ENCODE measurements at places on chromosomes 7 and 10.

GRCh38 chr7:71937840-71938371, 474.2 kb downstream of the CALN1 start:
- no peak for DNase-seq

DNA sequence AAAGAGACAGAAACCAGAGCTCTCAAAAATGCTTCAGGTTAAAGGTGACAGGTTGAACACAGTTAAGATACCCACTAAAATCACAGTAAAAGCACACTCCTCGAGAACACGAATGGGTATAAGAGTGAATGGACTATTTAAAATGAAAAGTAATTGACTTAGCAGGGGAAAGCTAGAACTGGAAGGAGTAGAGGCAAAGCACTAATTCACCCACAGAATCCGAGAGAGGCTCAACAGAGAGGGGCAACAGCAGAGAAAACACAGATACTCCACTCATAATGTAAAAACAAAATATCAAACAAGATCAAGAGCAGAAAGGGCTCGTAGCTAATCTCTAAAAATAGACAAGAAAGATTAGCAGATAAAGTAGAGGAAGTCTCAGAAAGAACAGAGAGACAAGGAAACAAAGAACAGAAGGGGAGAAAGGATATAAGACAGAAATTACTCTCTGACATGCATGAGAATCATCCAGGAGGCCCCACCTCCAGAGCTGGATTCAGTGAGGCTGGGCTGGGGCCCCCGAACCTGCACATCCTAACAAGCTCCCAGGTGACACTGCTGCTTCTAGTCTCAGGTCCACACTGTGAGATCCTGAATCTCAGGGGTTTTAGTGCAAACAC, 117.6 kb downstream of the GALNT11 start:
- DNase-seq = peak; percentile 86

DNA sequence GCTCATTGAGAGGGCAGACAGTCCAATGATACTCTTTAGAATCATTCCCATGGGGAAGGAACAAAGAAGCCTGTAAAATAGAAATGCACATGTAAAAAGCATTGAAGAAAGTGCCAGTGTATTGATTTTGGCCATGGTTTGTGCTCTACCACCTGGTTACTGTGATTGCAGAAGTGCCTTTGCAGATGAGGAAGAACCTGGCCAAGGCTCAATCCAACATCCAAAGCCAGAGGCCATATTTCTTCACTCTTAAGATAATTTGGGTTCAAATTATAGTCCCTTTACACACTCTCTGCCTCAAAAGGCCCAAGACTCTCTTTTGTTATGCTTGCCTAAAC, 122.1 kb downstream of the EGFR start:
- DNase-seq = no peak

DNA sequence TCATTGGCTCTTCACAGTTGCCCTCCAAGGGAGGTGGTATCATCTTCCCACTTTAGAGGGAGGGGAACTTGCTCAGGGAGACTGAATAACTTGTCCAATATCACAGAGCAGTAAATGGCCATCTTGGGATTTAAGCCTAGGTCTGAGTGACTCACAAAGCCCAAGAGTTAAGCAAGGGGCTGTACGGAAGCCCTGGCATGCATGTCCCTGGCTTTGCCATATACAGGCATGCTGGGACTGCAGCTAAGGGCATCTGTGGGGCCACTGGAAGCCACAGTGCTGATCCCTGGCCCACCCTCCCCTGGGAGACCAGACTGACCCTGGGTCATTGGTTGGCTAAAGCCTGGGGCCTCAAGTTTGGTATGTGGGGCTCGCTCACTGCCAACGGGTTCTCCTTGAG, 3.1 kb downstream of the VSIR start:
- no peak for DNase-seq

- no peak for DNase-seq
These were observed 430.5 kb upstream of the GALNT17 start for GRCh38 chr7:70701477-70701876.

DNA sequence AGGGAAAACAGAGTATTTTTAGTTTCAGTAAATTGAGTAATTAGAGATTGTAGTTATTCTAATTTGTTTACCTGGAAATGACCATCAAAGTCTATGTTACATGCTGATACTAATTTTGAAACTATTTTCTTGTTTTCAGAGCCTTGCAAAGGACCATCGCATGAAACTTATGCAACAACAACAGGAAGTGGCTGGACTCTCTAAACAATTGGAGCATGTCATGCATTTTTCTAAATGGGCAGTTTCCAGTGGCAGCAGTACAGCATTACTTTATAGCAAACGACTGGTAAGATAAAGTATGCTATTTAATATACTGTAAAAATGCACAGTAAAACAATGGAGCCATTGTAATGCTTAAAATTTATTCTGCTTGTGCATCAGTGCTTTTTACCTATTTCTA, 78.5 kb downstream of the TRIM24 start:
- DNase-seq = no peak

DNA sequence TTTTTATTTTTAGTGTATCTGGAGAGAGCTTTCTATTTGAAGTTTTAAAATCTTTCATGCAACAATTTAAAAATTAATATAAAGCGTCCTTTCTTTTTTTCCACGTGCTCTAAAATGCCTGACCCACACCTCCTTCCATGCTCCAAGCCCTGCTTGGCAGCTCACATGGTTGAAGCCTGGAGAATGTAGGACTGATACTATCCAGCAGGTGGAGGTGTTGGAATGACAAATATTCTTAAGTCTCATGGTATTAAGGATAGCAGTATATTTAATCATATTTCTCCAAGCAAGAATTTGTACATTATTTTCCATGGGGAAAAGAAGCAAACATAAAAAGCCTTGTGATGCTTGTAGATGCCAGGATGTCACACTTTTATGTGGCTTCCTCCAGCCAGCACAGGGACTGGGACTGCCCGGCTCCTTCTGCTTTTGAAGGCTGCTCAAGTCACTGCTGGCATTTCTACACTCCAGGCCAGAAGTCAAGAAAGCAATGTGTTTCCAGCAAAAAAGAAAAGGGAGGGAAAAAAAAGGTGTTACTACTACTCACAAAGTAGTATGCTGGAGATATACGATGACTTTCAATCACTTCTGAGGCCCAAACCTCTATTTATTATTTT, 49.7 kb downstream of the BZW2 start:
- DNase-seq = peak; percentile 21

- no peak for DNase-seq
These were observed 247.9 kb downstream of the PTEN start for GRCh38 chr10:88111294-88111693.

DNA sequence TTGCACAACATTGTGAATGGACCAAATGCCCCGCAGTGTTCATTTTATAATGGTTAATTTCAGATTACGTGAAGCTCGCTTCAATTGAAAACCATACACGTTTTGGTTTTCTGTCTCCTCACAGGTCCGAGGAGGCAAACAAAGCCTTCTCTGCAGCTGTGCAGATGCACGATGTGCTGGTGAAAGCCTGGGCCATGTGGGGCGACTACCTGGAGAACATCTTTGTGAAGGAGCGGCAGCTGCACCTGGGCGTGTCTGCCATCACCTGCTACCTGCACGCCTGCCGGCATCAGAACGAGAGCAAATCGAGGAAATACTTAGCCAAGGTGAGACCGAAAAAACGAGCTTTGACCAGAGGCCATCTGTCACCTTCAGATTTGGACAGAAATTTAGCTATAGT, 110.3 kb downstream of the TRRAP start:
- DNase-seq = no peak

DNA sequence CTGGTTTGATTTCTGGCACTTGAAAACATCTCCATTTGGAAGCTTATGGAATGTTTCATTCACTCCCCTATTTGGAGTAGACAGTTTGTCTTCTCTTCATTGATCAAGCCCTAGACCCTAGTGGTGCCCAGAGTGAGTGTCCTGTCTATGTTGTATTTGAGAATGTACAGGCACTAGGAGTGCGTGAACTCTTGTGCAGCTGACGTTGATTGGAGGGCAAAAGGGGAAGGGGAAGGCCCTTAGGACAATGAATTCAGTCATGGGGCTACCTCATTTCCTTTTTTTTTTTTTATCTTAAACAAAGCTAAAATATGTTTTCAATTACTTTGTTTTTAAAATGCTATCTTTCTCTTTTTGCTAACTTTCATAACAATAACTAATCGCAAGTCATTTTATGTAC, 66.5 kb downstream of the ADD3 start:
- peak; percentile 10 for DNase-seq

- DNase-seq = no peak
These were observed 6.9 kb downstream of the COMTD1 start for GRCh38 chr10:75228834-75229233.

DNA sequence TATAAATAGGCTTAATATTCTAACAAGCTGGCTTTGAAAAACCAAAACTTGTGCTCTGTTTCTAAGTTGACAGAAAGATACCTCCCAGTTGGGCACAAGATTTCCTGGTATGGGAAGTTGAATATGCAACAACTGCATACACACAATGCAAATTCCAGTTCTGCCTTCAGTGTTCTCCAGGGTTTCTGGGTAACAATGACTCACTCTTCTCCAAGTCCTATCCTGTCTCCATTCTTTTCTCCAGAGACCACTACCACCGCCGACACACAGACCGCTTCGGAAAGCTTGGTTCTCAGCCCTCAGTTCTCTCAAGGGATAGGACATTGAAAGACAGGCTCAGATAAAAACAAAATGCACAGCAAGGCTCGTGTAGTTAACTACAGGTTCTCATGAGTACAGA, 12.2 kb downstream of the PDE1C start:
- DNase-seq = no peak

- DNase-seq = no peak
These were observed 367.7 kb downstream of the BBS9 start for GRCh38 chr7:33497051-33497450.

- DNase-seq = no peak
These were observed 12.6 kb upstream of the GSDME start for GRCh38 chr7:24769851-24770250.

DNA sequence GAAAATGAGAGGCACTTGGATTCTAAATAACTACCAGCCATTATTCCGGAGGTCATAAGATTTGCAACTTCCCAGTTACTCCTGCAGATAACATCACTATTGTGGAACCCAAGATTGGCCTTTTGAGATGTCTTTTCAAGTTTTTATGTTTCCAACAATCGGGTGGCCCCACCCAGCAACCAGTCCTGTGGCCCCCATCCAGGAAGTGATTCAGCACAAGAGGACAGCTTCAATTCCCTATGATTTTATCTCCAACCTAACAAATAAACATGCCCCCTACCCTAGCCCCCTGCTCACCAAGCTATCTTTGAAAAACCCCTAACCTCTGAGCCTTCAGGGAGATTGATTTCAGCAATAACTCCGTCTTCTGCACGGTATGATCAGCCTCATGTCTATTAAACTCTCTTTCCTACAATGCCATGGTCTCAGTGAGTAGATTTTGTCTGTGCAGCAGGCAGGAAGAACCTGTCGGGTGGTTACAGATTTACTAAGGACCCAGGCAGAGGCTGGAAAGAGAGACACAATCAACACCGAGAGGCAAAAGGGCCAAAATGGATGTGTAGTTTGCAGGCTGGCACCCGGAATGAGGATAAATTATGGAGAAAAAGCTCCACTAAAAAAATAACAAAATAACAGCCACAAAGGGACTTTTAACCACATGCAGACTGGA, 83.9 kb upstream of the UNC5B start:
- DNase-seq = no peak

GRCh38 chr7:27842851-27843250, 102.9 kb downstream of the TAX1BP1 start:
- no peak for DNase-seq

DNA sequence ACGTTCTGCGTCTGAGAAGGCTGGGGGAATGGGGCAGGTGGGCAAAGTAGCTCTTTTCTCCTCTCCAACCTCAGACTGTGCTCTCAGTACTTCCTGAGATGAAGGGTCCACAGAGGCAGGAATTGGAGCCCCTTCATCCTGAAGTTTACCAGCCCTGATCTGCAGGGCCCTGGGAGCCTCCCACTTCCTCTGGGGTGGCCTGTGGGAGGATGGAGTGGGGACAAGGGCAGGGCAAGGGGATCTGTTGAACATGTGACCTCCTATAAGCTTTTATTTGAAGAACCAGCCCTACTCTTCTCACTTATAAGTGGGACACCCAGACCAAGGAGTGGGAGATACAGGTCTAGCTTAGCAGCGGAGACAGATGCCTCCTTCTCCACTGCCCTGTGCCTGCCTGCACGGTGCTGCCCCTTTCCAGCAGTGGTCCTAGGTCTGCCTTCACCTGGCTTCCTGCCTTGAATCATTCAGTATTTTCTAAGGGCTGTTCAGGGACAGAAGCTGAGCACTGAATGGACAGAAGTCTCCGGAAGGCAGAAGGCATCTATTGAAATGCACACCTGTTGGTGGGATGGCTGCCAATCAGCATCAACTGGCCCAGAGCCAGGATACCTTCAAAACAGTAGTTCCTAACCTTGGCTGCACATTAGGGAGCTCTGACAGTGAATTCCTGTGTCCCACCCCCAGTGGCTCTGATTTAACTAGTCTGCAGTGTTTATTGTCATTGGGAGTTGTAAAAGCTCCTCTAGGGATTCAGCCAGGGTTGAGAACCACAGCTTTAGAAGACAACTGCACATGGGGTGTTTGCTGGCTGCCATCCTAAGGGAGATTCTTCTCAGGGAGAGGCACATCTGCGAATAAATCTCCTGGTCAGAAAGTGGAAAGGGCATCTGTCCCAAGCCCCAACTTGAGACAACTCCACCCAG, 2.7 kb upstream of the ARHGAP22 start:
- no peak for DNase-seq

- DNase-seq = no peak
These were observed 353.2 kb downstream of the HGF start for GRCh38 chr7:81416659-81417058.

DNA sequence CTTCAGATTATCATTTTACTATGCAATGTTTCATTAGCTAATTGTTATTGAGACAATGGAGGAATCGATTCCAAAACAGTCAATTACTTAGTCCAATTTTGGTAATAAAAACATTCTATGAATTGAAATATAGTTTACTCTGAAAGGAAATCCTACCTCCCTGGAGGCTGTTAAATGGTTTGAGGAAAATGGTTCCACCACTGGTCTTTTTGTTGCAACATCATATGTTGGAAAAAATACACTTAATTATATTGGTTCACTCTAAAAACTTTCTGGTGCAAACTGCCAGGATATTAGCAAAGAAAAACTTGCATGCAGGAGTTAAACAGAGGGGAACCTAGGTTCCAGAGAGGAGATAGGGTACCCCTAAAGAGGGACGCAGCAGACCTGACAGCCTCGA, 267.3 kb upstream of the LYZL1 start:
- no peak for DNase-seq

- DNase-seq = no peak
These were observed 48.3 kb downstream of the ZMIZ1 start for GRCh38 chr10:79116801-79117723.

DNA sequence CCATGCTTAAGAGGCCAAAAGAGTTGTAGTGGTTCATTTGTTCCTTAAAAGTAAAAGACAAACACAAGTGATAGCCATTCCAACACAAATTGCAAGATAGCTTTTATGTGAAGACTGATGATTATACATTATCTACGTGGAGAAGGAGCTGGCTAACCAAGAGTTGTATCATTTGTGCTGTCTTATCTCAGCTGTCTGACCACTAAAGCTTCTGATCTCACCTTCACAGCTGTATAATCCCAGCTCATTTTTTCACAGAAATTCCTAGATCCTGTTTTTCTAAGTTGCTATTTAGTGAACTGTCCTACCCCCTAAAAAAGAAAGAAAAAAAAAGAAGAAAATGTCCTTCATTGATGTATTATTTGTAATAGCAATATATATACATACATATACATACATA, 9.8 kb downstream of the USP6NL start:
- no peak for DNase-seq

GRCh38 chr10:70066190-70066589, 13.5 kb downstream of the MACROH2A2 start:
- no peak for DNase-seq
